ENCODE measurements at places on chromosomes 3 and 15.
A peak's percentile ranks its signal among the peaks of the same experiment; 100 is the strongest.

GRCh38 chr15:80972276-80972675 is 17.3 kb downstream of the MESD start:
- DNase-seq, result no peak

- DNase-seq, result peak; percentile 28
These were observed 51.0 kb upstream of the SSR3 start for GRCh38 chr3:156605686-156606605.

- DNase-seq, result peak; percentile 28
These were observed 16.7 kb upstream of the PPP1R2 start for GRCh38 chr3:195559723-195560409.

GRCh38 chr15:39585871-39586301 is 5.0 kb downstream of the THBS1 start:
- DNase-seq, result no peak

GRCh38 chr3:23501201-23501802 is 298.2 kb downstream of the UBE2E2 start:
- no peak for DNase-seq

DNA sequence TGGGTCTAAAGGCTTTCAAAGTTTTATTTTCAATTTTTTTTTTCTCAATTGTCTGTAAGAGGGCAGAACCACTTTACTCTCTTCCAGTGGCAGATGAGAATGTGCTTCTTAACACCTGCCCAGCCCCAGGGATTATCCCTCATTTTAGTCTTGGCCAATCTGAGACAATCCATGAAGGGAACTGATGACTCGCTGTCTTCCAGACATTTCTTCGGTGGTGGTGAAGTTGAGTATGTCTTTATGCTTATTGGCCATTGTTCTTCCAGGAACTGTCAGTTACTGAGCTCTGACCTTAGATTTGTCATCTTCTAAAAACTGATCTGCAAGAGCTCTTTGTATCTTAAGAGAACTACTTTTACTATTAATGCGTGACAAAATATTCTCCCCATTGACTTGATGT is 139.5 kb downstream of the TJP1 start:
- DNase-seq, result no peak

DNA sequence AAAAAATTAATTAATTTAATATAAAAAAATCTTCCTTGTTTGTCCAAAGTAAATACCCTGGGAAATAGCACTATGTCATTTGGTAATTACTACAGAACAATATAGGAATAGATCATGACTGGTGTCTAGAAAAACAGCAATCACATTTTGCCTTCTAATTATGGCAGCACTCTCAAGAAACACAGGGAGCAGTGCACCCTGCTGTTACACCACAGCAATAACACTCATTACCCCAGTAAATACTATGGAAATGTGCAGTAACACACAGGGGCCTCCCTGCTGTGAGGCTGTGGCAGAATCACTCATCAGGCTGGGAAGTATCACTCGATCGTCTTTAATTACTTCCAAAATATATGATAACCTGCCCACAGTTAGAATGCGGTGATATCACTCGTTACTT is 646.0 kb downstream of the TUSC7 start:
- DNase-seq, result peak; percentile 31

DNA sequence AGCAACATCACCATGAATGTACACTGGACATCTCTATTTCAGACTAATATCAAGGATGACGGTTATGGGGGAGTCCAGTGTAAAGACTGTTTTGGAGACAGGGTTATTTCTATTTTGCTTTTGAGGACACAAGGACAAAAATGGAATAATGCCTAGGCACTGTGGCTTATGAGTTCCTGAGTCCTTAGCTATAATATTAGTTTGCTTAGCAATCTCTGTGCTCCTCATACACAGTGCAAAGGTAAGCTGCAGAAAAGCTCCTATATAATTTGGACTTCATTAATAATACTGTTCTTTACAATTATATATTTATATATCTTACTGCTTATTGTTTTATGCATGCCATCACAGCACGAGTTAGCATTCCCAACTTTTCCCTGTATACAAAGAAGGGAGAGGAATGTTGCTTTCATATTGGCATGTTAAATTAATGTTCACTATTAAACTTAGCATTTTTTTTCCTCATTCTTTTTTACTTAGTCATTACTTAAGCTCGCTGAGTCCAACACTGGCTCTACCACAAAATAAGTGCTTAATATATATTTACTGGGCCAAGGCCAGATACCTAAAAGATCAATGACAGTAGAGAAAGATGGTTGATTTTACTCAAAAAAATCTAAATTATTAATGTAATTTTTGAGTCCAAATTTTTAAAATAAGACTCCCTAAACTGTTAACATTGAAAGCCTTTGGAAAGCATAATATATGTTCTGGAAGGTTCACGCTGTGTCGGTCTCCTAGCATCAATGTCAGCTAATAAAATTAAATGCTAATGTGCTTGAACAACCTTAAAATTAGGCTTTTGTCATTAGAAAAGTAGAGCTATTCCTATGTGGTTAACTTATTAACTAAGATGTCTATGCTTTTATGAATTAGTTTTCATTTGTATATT is 13.8 kb downstream of the THBS1 start:
- no peak for DNase-seq

- DNase-seq, result peak; percentile 72
These were observed 286.7 kb upstream of the TGFBR2 start for GRCh38 chr3:30319713-30320112.

DNA sequence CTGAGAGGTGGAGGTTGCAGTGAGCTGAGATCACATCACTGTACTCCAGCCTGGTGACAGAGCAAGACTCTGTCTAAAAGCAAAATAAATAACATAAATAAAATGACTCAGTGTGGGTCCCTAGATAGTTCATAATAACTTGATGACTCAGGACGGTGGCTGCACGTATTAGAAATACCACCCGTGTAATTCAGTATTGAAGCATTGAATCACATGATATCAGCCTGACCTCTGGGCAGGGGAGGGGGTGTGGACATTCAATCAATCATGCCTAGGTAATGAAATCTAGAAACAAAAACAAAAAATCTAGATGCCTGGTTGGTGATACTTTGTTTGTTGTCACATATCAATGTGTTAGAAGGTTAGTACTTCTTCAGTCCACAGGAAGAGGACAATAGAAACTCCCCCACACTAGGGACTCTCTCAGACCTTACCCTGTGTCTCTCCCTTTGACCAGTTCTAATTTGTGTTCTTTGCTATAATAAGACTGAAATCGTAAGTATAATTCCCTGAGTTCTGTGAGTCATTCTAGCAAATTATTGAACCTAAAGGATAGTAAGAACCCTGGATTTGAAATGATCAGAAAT is 177.3 kb downstream of the GAP43 start:
- DNase-seq, result peak; percentile 22

- no peak for DNase-seq
These were observed 59.0 kb upstream of the PDZRN3 start for GRCh38 chr3:73683706-73684105.

DNA sequence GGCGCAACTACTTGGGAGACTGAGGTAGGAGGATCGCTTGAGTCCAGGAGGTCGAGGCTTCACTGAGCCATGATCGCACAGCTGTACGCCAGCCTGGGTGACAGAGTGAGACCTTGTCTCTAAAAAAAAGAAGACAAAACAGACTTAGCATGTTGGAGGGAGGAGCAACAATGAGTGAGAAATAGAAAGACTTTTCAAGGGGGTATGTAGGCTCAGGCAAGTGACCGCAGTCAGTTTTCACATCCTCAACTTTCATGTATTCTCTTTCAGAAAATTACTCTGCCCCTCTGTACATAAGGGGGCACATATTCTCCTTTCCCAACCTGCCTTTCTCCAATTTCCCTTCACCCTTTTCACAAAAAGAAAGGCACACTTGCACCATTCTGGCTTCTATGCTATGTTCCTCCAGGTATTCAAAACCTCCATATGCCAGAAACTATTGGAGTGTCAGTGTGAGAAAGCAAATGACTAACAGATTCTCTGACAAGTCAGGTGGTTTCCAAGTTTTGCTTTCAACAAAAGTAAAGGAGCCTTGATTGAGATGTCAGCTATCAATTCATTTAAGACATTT is 7.6 kb downstream of the NSUN3 start:
- no peak for DNase-seq

GRCh38 chr15:95574053-95574452 is 756.4 kb upstream of the NR2F2 start:
- DNase-seq, result no peak

GRCh38 chr3:9678493-9678892 is 25.1 kb upstream of the CPNE9 start:
- no peak for DNase-seq

DNA sequence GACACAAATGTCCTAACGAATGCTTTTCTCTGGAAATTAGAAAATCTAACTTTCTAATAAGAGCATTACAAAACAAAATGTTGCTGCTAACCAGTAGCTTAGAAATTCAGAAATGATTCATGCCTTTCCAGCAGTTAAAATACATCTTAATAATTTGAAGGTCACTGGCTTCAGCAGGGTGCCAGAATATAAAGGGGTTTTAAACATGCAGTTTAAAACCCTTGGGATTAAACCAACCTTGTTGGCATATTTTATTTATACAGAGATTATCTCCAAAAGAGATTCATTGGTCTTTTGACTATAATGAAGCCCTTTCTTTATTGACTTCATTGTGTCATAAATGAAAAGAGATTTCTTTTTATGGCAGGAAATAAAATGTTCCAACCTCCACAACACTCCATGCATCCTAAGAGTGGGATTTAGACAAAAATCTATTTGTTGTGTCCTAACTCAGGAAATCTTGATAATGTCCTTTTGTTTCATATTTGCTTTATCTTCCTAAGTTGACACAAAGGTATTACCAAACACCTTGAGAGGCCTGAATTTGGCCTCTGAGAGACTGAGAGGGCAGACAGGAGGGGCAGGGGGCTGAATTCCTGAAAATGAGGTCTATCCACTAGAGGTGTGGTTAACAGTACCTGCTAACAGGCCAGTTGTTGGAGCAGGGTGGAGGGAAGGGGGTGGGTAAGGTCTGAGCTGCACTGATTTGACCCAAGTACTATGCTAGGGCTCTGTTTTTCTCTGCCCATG is 124.4 kb downstream of the FEZF2 start:
- no peak for DNase-seq

DNA sequence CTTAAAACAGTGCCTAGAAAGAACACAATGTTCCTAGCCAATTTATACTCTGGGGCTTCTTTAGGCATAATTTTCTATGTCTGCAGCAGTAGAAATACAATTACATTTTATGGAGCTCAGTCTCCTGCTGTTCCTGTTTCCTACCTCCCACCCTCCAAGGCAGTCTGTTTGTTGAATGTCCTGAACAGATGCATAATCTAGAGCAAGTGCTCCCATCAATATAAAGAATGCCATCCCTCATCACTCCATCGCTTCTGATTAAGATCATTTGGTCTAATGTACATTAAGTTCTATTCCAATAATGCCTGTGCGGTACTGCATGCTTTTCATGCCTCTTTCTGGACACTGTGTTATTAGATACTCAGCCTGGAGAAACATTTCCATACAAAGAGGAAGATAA is 869.8 kb upstream of the CFAP20DC start:
- DNase-seq, result no peak

GRCh38 chr3:38648659-38649499 is 608 bp downstream of the SCN5A start:
- DNase-seq, result no peak

DNA sequence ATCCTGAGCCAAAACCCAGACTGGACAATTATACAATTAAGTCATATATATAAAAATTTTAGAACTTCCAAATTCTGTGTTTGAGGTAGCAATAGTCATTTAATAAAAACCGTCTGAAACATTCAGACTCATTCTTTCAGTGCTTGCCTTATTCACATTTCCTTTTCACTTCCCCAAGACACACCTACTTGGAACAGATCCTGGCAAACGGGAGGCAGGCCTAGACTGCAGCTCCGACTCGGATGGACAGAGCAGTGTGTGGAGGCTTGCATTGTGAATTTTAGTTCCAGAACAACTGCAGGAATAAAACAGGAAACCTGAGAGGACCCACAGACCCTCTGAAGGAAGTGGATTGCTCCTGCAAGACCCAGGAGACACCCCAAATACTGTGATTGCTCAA is 341.4 kb downstream of the CNTN3 start:
- DNase-seq, result no peak

DNA sequence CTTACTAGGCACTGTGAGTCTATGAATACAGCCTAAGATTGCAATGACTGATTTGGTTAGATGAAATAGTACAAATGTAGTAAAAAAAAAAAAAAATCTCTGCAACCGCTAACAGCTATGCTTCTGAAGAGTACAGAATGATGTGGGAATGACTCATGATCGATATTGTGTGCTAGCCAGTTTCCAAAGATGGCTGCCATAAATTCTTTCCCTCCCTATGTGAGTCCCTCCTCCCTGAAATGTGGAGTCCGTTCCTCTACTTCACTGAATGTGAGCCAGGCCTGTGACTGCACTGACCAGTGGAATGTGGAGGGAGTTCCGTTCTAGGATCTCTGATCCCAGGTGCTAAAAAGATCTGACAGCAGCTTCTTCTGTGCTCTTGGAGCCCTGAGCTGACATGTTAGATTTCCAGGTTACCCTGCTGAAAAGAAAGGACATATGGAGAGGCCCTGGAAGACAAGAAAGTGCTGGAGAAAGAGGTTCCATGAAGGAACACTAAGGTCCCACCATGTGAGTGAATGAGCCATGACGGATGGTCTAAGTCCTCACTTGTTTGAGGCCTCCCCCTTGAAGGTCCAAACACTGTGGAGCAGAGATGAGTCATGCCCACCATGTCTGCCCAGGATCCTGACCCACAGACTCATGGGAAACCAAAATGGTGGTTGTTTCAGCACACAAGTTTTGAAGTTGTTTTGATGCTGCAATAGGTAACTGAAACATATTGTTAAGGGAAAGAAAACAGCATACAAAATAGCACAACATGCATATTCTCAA is 46.3 kb downstream of the DGKG start:
- DNase-seq, result no peak

DNA sequence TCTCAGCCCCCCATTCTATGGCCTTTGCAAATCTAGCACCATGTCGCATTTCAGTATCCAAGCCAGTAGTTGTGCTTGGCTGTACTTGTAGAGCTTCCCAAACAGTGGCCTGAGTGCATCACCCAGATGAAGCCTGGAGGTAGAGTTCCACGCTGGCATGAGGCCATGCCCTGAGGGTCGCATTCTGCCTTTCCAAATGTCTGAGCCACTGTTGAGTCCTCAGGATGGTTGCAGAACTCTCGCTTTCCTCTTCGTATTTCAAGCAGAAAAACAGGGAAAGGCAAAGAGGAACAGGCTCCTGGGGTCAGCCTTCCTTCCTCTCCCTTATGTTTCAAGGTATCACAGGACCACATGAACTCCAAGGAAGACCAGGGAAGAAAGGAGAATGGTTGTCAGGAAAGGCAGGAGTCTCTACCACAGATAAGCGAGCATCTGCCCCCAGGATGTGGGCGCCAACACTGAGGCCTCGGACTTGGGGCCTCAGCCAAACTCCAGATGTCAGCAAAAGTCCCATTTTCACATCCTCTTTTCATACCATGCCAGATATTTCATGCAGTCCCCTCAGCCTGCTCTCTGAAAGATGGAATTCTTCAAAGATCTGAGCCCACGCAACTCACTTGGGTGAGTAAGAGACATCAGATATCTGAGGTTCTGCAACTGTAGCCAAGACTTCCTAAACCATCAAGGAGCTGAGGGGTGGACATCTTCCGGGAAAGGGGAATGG is 19.4 kb upstream of the PRR20G start:
- no peak for DNase-seq

GRCh38 chr3:149506540-149506939 is 32.0 kb downstream of the TM4SF4 start:
- no peak for DNase-seq

Measured in RKO (cell line).